NCI-H1930 (cell line): ENCODE measurements at places on chromosomes 5 and 9.

DNA sequence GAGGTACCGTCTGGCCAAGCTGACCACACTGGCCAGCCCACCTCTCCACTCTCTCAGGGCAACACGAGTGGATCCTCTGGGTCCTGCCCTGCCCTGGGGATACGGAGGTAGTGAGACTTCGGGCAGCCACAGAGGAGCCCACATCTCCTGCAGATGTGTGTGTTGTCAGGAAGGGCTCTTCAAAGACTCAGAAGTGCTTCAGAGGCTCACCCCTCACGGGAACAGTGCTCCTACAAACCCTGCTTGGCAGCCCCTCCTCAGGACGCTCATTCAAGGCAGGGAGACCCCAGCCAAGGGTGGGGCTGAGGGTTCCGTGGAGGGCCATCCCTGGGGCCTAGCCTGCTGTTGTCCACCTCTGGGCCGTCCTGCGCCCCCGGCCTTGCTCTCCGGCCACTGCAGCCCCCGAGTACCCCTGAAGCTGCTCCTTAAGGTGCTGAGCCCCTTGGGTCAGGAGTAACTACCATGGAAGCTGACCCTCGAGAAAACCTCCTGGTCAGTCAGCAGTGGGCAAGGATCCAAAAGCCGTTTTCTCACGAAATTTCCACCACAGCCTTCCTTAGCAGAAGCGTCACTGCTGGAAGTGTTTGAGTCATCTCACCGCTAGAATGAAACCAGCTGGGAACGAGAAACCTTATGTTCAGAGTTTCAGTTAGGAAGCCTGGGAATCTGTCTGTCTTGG, 23.2 kb upstream of the LRRC14B start:
- no peak for DNase-seq

DNA sequence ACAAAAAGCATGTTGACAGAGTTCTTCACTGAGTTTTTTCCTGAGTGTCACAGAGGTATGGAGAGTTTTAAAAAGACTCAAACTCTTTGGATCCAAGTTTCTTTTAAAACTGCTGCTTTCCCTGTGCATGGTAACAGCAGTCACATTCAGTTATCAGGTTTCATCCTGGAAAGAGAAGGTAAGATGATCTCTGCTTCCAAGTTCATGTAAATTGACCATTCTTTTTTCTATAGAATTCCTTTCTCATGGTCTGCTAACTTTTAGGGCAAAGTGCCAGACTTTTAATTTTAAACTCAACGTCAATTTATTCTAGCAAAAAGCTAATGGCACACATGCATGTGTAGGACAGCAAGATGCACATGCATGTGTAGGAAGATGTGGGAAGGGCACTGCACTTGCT, 52.5 kb upstream of the PRLR start:
- no peak for DNase-seq

- no peak for DNase-seq
These were observed 13.0 kb downstream of the CDKN2AIPNL start for GRCh38 chr5:134398609-134399155.

- no peak for DNase-seq
These were observed 46.4 kb downstream of the C5orf15 start for GRCh38 chr5:133921979-133922378.

- no peak for DNase-seq
These were observed 17.9 kb downstream of the TRUB2 start for GRCh38 chr9:128304136-128304970.

DNA sequence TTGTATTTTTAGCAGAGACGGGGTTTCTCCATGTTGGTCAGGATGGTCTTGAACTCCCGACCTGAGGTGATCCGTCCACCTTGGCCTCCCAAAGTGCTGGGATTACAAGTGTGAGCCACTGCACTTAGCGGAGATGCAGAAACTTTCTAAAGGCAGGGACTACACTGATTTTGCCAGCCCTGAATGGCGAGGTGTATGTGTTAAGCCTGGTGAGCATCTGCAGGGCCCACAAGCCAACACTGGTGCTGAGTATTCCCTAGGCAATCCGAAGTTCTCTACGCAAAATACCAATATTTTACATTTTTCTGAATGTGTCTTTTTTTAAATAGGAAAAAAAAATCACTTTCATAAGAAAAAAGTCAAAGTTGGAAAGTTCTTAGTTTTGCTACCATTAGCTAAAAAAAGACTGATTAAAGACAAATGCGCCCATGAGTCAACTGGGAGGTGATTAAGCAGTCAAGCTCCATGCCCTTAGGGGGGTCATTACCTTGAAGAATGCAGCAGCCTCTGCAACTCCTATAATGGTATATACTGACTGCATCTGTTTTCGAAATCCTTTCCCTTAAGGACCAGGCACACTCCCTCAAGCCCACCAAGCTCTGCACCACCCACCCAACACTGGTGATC, 502.8 kb downstream of the BNC2 start:
- no peak for DNase-seq

DNA sequence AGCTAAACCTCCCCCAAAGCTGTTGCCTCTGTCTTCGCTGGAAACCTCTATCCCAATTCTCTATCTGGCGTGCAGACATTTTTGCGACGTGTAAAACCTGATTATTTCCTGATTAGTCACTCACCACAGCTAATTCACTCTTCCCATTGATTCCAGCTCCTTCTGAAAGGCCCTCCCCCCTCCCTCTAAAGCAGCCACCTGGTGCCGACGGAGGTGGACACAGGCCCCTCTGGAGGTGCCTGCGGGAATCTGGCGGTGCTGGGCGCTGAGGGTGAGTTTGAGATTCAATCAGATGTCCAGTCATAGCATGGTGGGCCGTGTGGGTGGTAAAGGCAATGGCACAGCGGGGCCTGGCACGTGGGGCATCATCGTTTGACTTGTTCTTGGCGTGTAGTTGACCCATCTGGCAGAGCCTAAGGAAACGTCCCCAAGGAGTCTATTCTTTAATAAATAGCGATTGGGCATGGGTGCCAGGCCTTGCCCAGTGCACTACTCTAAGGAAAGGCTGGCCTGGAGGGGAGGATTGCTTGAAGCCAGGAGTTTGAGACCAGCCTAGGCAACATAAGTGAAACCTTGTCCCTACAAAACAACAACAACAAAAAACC, 271.1 kb upstream of the MVB12B start:
- no peak for DNase-seq

DNA sequence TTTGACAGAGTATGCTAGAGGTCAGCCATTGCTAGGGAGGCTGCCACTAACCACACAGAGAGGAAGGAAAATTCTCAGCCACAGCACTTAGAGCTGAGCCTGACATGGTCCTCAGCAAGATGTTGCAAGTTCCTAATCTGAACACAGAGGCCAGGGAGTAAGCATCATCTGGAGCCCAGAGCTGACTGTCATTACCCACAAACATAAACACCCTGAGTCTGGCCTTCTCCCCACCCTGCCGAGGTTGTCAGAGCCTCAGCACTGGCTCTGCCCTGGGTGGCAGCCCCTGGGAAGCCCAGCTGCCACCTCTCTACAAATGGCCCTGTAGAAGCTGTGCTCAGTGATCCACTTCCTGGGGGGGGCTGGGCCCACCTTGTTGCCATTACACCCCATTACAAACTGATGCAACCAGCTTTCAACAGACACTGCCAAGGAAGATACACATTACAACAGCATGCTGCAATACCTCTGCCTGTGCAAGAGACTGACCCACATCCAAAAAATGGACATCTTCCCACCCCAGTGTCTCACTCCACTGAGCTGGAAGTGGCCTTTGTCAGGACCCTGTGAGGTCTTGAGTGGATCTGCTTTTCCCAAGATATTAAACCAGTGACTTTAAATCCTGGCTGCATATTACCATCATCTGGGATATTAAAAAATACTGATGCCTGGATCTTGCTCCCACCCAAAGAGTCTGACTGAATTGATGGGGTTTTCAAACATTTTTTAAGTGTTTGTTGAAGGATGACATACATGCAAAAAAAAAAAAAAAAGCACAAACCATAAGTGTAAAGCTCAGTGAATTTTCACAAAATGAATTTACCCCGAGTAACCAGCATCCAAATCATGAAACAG, 33.0 kb downstream of the IRF1 start:
- peak; percentile 18 for DNase-seq

DNA sequence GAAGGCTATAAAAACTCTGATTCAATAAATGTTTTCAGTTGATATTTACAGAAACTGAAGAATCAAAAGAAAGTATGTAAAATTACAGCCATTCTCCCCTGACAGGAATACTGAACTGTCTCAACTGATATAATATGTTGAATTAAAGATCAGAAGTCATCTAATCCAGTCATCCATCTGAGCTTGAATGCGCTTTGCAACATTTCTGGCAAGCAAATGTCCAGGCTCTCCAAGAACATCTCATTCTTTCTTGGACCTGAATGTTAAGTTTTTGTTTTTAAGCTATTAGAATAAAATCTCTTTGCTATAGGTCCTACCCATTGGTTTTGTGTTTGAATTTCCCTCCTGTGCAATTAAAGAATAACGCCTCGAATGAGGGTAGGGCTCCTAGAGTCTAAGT, 120.5 kb downstream of the MPDZ start:
- DNase-seq = no peak

- DNase-seq = no peak
These were observed 8.0 kb downstream of the ARL10 start for GRCh38 chr5:176373100-176373818.

DNA sequence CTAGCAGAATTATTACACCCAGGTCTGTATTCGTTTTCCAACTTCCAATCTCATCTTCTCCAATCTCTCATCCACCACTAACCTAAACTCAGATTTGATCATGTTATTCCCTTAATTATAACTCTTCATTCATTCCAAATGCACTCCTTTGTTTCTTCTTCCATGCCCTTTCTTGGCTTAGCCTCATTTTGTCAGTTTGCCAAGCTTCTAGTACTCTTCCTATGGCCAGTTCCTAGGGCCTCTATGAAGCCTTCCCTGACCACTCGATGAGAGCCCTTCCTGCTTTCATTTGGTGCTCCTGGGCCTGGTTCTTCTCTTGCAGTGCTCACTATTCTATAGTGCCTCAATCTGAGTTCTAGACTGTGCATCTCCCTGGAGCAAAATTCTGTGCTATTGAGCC, 5.8 kb downstream of the FAM219A start:
- no peak for DNase-seq

- DNase-seq = no peak
These were observed 116.0 kb downstream of the VAV2 start for GRCh38 chr9:133876144-133876543.
